ENCODE measurements at places on chromosomes 3 and 15.

DNA sequence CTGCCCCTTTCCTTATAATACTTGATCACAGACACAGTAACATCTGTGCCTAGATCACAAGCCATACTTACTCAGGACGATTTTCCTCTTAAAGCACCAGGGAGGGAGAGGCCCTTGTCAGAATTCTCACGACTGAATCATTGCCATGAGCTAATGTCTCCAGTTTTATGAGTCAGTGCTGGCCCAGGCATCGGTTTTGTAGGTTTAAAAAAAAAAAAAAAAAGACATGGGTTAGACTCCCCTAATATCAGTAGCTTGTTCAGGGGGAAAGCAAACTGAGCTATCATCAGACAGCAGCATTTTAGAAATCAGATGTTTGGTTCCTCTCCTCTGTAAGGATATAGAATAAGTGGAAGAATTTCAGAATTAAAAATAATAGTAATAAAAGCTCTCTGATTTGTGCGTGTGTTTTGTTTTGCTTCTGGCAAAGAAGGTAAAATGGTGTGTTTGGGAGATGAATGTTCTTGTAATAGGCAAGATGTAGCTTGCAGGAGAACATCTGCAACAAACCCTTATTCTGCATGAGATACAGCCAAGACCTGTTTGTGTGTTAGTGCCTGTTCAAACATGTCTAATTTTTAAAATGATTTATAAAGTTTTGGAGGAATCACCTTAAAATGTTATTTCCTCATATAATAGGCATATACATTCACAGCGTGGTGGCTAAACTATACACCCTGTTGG lies 193.6 kb downstream of the TP63 start:
- DNase-seq: no peak

GRCh38 chr3:51944451-51945021 lies 2.4 kb downstream of the PARP3 start:
- no peak for DNase-seq

DNA sequence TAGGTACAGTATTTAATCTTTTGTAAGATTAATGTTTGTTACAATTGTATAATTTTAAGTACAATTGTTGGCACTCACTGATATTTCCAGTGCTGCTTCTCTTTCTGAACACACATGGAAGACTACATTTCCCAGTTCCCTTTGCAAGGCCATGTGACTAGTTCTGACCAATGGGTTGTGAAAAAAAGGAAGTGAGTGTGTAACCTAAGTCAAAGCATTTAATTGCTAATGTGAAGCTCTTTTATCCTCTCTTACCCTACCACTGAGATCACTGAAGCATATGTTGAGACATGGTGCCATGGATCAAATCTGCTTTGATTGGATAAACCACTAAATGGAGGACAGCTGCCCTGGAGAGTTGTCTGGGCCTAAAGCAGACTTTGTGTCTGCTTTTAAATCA lies 83.9 kb upstream of the PLXND1 start:
- peak; percentile 92 for DNase-seq

DNA sequence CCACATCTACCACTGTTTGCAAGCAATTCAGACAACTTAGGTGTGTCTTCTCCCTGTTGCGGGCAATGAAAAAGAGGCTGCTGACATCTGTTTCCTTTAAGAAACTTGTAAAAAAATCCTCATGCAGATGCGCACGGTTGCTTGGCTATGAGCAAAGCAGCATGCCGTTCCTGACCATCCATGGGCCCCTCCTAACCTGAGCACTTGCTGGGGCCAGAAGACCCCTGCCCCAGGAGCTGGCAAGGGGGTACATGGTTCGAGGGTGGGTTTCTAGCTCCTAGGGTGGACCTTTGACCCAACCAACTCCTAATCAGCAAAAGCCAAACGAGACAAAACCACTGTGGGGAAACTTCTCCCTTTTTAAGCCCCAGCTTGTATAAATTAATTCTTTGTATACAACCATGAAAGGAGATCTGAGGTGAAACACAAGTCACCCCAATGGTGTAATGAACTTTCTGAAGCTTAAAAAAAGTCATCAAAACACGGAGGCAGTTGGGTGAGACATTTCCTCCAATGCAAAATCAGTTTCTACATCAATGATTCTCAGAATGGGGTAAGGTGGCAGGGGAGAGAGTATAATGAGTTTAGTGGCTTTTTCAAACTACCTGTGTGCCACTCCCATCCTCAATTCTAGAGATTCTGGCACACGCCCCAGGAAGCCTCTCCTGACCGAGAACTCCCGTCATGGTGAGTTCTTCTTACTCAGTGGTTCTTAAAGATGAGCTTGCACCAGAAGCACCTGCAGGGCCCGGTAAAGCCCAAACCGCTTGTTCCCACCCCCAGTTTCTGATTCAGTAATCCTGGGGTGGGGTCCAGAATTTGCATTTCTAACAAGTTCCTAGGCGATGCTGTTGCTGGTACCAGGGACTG lies 44.1 kb downstream of the CPN2 start:
- DNase-seq: peak; percentile 31

DNA sequence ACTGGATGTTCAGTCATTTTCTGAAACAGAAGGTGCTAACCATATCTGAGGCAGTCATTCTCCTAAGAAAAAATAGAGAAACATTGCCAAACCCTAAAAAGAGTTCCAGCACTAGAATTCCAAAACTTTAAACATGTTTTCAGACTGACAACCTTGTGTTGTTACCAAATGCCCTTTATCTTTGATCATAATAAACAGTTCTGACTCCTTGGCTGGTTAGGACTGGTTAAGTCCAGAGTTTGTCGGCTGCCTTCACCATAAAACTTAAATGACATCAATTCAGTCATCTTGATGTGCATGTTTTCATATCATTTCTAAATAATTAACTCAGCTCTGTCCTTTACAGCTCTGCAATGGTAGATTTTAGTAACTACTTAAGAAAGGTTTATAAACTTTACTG lies 68.0 kb downstream of the COL8A1 start:
- DNase-seq: no peak

GRCh38 chr15:32951736-32952464 lies 234.1 kb downstream of the GREM1 start:
- no peak for DNase-seq

Measured in AML-193 (cell line).